Bronchial epithelial cell (primary cell): ENCODE measurements at places on chromosomes 5 and 9.

DNA sequence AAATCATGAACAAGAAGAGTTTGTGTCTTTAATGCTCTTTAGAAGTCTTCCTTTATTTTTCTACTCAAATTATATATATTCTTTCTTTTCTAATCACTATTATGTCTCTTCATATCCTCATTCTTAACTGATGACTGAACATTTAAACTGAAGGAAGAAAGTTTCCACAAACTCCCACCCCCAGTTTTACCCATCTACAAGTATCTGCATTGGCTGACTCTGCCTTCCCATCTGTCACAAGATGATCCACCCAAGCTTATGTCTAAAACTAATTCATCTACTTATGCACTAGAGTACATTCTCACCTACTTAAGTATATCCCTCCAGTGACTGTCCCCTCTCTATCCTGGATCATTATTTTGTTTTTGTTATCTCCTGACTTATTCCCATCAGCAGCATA lies 344.5 kb downstream of the PRR16 start:
- no peak for DNase-seq

- no peak for DNase-seq
Measured at GRCh38 chr9:89658931-89659330, 54.1 kb downstream of the GADD45G start.

- no peak for DNase-seq
Measured at GRCh38 chr9:5870691-5871090, 20.0 kb upstream of the MLANA start.

GRCh38 chr9:88651682-88652633 lies 117.0 kb downstream of the NXNL2 start:
- peak; percentile 84 for DNase-seq

DNA sequence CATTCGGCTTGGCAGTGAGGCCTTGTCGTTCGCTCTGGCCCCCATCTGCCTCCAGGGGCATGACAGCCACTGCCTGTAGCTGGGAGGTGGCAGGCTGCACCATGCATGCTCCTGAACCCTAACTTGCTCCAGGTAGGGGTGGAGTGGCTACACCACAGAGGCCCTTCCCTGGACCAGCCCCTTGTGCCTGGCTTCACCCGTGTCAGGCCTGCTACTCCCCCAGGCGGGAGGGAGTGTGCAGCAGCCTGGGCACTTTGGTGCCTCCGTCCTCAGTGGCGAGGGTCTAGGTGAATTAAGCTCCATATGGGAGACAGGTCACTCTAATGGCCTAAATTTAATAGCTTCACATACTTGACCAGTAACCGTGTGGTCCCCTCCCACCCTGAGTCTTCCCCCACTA lies 59.4 kb upstream of the LMX1B start:
- no peak for DNase-seq

GRCh38 chr5:88677376-88677895 lies 205.5 kb downstream of the MEF2C start:
- no peak for DNase-seq

DNA sequence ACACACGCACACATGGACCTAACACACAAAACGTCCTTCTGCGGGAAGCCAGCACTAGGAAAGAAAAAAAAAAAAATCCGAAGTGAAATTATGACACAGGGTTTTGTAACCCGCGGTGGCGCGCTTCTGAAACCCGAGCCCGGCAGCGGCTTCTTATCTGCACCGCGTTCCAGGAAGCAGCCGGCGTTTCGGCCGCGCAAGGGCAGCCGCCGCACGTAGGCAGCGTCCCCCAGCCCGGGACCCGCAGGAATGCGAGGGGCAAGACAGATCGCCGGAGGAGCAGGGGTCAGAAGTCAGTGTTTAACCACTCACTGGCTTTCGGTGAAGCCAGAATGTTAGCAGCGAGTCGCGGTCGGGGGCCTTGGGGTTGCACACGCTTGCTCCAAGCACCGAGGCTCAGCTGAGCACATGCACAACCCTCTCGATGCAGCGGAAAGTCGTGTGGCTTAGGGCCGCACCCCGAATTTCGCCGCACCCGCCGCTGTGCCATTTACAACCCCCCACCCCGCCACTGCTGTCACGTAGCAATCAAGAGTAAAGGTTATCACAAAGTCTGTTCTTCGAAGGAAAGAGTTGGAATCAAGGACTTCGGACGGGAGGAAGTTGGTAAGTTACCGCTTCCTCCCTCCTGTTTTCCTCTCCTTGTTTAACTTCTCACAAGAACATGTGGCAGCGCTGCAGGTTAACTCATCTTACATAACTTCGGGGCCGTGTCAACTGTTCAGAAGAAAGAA lies 167.9 kb downstream of the AUH start:
- peak; percentile 74 for DNase-seq

DNA sequence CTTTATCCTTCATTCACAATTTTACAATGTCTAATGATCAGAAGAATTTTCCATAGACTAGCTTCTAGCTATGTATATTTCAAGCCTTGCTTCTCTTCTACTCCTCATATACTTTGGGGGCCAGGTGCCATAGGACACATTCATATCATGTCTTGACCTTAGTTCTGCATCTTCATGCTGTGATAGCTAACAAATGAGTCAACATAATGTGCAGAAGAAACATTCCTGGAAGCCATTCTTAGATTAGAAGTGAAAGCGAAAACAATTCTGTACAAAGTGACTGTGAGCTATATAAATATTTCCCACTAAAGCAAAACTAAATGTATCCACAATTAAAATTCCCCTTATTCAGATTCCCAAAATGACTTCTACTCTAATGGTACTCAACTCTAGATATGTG lies 320.2 kb upstream of the NREP start:
- no peak for DNase-seq

- DNase-seq: no peak
Measured at GRCh38 chr5:122730037-122730436, 44.8 kb upstream of the SNX2 start.

DNA sequence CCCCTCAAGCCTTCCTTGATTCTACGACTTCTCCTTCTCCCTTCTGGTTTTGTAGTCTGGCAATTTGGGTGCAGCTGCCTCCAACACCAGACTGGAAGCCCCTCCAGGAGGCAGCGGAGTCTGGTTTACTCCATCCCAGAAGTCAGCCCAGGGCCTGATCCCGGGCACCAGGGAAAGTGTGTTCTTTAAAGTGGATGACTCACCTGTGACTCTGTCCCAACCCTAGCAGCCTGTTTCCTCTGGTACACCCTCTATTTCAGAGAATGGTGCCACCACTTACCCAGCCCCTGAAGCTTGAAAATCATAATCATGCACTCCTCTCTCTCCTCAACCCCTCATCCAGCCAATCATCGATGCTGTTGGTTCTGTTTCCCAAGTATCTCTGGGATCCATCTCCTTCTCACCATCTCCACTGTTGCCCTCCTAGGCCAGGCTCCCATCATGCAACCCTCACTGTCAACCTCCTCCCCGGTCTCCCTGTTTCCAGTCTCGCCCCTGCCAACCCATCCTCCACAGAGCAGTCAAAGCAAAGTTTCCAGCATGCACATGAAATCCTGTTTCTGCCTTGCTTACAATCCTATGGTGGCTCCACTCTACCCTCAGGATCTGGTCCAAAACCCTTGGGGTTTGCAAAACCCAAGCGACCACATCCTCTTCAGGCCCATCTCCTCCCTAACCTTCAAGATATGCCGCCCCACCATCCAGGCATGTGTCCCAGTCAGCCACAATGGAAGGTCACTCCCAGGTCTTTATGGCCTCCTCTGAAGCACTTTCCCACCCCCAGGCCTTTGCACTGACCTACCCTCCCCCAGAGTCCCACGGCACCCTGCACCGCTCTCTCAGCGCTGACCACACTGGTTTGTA lies 10.5 kb downstream of the LHX6 start:
- DNase-seq: peak; percentile 19

- no peak for DNase-seq
Measured at GRCh38 chr5:2857837-2858236, 106.4 kb upstream of the IRX2 start.

DNA sequence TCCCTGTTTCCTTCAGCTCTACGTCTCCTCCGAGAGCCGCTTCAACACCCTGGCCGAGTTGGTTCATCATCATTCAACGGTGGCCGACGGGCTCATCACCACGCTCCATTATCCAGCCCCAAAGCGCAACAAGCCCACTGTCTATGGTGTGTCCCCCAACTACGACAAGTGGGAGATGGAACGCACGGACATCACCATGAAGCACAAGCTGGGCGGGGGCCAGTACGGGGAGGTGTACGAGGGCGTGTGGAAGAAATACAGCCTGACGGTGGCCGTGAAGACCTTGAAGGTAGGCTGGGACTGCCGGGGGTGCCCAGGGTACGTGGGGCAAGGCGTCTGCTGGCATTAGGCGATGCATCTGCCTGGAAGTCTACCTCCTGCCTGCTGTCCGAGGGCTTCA lies 27.7 kb downstream of the ABL1 start:
- DNase-seq: no peak

GRCh38 chr5:178644826-178645545 lies 18.1 kb upstream of the CLK4 start:
- peak; percentile 75 for DNase-seq

DNA sequence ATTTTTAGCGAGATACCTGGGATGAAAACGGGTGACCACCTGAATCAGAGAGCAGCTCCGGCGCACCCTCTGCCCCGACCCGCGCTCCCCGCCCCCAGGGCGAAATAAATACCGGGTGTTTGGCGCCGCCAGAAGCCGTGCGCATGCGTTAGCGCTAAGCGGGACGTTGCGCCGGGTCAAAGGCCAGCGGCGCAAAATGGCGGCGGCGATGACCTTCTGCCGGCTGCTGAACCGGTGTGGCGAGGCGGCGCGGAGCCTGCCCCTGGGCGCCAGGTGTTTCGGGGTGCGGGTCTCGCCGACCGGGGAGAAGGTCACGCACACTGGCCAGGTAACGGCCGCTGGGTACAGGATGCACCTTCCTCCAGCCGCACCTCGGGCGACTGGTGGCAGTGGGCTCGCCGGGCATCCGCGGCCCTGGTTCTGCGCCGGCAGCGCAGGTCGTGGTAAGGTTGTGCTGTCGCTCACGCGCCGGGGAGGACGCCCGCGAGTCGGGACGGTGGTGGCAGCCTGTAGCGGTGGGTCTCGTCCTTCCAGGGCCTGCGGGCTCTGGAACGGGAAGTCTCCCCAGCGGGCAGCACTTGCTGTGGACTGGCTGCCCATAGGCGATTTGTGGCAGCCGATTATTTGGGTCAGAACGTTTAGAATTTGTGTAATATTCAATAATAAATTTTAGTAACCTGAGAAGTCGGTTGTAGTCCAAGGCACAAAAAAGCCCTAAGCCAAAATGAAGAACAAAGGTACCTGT lies at the start of gene NDUFS6:
Gene NDUFS6, plus strand, starts transcription at position 186 of the 745 bp plus-strand sequence. Its CDS starts 11 bp downstream, at position 197.
- DNase-seq: peak; percentile 17

GRCh38 chr5:133817456-133817855 lies 151.0 kb downstream of the C5orf15 start:
- DNase-seq: no peak

- no peak for DNase-seq
Measured at GRCh38 chr5:126521130-126521529, 73.9 kb downstream of the ALDH7A1 start.

DNA sequence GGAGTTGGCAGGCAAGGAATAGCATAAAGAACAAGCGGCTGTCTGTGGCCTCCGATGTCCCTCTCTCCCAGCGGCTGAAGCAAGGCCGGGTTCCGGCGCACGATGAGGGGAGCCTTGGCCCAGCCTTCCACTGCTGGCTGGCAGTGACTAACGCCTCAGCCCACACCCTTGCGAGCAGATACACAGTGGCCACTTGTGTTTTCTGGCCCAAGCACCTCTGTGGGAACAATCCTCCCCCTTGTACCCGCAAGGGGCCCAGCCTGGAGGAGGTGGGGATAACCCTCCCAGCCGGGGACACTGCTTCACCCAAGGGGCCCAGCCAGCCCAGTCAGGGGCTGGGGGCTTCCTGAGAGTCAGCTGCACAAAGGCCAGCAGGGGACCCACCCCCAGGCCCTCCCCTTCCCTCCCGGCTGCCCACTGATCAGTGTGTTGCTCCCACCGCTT lies 23.2 kb downstream of the STK10 start:
- no peak for DNase-seq

- no peak for DNase-seq
Measured at GRCh38 chr9:16138561-16139491, 586.0 kb downstream of the CCDC171 start.

- no peak for DNase-seq
Measured at GRCh38 chr5:104734046-104734445, 1171.5 kb upstream of the NUDT12 start.

DNA sequence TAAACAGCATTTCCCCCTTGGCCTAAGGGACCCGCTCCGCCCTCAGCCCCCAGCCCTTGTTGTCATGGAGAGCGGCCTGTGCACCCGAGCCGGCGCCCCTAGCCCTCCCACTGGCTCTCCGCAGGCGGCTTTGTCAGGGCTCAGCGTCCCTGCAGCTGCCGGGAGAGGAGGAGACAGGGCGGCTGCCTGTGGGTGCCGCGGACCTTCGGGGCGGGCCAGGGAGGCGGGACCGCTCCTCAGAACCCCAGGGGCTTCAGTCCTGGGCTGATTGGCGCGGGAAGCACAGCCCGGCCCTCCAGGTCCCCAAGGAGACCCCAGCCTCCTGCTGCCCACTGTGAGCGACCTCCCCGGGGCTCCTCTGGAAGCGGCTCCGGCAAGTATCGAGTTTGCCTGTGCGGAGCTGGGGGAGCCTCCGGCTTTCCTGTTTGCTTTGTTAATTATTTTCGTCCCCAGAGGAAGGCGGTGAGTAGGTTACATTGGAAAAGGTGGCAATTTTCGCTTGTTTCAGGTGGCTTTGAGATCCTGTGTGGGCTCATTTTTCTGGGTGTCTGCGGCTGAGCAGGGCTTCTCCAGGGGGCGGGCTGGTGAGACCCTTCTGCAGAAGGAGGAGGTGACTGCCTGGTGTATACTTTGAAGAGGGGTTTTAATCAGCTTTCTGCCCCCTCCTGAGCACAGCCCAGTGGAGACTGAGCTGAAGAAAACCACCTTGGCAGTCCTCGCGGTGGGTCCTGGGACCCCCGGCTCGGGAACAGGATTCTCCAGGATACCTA lies at the start of gene FGD3:
Gene FGD3, plus strand, starts transcription at position 256 of the 770 bp plus-strand sequence. CDS start 28,734 bp downstream, outside the sequence.
- DNase-seq: no peak

GRCh38 chr9:98207606-98208005 lies 15.2 kb upstream of the CORO2A start:
- DNase-seq: no peak

DNA sequence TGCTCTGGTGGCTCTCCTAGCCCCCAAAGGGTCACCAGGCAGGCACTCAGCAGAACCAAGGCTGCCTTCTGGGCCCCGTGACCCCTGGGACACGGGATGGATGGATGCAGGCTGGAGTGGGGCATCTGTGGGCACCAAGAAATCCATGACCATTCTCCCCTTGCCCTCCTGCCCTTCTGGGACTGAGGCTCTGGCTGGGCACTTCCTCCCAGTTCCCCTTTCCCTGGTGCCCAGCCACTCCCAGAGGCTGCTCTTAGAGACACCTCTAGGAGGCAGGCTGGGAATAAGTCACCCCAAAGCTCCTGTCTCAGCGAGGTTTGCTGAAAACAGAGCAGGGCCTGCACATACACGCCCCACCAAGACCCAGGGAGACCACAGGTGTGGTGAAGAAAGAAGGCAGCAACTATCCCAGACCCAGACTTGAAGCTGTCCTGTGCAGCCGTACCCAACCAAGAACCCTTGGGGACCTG lies 943 bp downstream of the STING1 start:
- peak; percentile 79 for DNase-seq

- peak; percentile 56 for DNase-seq
Measured at GRCh38 chr5:33105521-33105941, 335.2 kb upstream of the TARS1 start.
